ENCODE measurements at places on chromosomes 2 and 18. TPM values are rescaled to one million over a fixed set of nuclear protein-coding genes. Genes with fewer than 3 reads are reported as not detected.

The PROKR1 gene
- not detected for polyA plus RNA-seq

The ACP1 gene
- polyA plus RNA-seq: 279 TPM

The TXNDC2 gene
- polyA plus RNA-seq: not detected

The CELF4 gene
- 3.8 TPM for polyA plus RNA-seq

The CXXC1 gene
- 12.0 TPM for polyA plus RNA-seq

The BMP10 gene
- not detected for polyA plus RNA-seq

The GAL3ST2 gene
- not detected for polyA plus RNA-seq

The CFAP221 gene
- polyA plus RNA-seq: 29.3 TPM

The CCDC68 gene
- not detected for polyA plus RNA-seq

The PSMA8 gene
- polyA plus RNA-seq: 1.5 TPM

The GALR1 gene
- polyA plus RNA-seq: not detected

The PRKAG3 gene
- polyA plus RNA-seq: not detected

The SLC4A3 gene
- polyA plus RNA-seq: 7.6 TPM

The PIEZO2 gene
- polyA plus RNA-seq: 0.16 TPM

The CDH2 gene
- polyA plus RNA-seq: 121 TPM

The TSN gene
- polyA plus RNA-seq: 33.7 TPM

The CFAP210 gene
- 5.2 TPM for polyA plus RNA-seq

The RBFA gene
- polyA plus RNA-seq: 2.6 TPM

The CD28 gene
- not detected for polyA plus RNA-seq

The CCL20 gene
- not detected for polyA plus RNA-seq

The ACVR1C gene
- 2.6 TPM for polyA plus RNA-seq

The COBLL1 gene
- polyA plus RNA-seq: 10.9 TPM

The KCNF1 gene
- polyA plus RNA-seq: 3.4 TPM

The POTEC gene
- not detected for polyA plus RNA-seq
